ENCODE measurements at places on chromosomes 16 and 17. TPM values are rescaled to one million over a fixed set of nuclear protein-coding genes. Genes with fewer than 3 reads are reported as not detected.

Gene EVPL
- total RNA-seq: not detected

Gene B4GALNT2
- total RNA-seq: not detected

DNA sequence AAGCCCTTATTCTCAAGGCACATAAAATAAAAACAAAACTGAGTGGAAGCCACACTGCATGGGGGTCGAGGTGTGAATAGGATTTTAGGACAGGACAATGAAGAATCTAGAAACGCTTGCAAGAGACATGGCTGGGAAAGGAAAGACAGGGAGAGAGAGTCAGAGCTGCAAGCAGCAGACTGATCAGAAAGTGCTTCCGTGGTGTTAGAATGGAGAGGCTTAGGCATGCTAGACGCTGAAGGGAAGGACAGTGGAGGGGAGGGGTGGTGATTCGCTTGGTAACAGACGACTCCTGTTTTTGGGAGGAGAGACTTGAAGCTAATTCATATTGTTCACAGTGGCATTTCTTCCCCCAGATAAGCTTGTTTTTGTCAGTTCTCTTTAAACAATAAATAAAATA is 173.5 kb downstream of the AIPL1 start:
- no peak for DNase-seq

Gene SEZ6
- total RNA-seq: 0.52 TPM

DNA sequence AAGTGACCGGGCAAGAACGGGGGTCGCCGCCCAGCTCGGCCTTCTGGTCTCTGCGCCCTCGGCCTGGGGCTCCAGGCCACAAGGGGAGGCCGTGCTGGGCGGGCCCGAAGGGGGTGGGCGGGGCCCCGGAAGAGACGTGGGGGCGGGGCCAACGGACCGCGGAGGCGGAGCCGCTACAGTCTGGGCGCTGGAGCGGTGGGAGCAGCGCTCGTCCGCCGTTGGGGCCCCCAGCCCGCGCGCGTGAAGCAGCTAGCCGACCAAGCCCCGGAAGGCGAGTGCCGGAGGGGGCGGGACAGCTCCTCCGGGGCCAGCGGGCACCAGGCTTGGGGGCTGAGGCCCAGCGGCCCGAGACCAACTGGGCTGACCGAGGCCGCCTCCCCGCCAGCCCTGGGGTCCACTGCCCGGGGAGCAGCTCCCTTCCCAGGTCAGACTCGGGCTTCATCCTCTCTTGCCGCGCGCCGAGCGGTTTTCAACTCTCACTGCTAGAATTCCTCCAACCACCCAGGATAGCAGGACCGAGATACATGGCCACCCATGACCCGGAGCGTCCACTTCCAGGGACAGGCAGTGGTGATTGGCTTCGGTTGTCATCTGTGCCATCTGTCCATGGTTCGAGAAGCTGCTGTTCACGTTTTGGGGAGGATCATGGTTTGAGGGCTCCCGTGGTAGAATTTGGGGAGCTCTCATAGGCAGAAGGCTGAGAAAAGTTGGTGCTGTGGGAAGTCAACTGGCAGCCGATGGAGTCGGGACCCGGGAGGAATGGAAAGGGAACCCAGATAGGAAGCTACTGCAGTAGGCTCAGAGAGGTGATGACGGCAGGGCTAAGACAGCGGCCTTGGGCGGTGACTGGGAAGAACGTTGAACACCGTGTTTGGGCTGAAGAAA is 44.6 kb upstream of the LCMT1 start:
- DNase-seq: peak; percentile 35

DNA sequence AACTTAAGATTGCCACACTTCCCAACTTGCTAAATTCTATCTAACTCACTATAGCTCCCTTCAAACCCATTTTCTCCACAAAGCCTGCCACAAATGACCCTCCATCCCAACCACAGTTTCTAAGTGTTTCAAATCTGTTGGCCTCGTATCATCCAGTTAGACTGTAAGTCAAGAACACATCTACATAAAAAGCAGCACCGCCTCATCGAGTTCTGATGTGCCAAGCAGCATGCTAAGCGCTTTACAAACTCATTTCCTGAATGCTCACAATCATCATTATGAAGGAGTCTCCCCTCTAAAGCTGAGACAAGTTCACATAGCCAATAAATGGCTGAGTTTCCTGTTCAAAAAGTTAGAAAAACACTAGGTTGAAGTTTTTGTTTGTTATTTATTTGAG is 9.2 kb upstream of the ANKFY1 start:
- DNase-seq: no peak

DNA sequence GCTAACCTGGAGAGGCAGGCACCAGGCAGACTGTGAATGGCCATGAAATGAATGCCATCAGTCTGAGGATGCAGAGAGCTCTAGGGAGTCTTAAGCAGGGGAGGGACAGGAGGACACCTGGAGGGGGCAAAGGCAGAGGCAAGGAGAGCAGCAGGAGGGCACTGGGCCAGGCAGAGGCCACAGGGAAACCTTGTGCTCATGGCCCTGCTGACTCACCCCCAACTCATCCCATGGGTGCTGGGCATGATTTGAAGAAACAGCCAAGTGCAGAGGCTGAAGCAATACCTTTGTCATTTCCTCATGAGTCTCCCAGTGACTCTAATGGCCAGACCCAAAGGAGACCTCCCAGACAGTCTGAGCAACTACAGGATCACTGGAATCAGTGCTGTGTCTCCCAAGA is 141.4 kb downstream of the TMEM132E start:
- DNase-seq: peak; percentile 92

Gene FOXJ1
- not detected for total RNA-seq

GRCh38 chr17:72409405-72410002 is 288.7 kb downstream of the SOX9 start:
- DNase-seq: no peak

Gene TPSG1
- total RNA-seq: 4.3 TPM

Gene SOCS1
- total RNA-seq: not detected

Gene SLC46A1
- total RNA-seq: 2.5 TPM

Gene ABCA3
- 17.3 TPM for total RNA-seq

Gene TNFRSF12A
- total RNA-seq: 510 TPM

Gene CLEC10A
- total RNA-seq: not detected

DNA sequence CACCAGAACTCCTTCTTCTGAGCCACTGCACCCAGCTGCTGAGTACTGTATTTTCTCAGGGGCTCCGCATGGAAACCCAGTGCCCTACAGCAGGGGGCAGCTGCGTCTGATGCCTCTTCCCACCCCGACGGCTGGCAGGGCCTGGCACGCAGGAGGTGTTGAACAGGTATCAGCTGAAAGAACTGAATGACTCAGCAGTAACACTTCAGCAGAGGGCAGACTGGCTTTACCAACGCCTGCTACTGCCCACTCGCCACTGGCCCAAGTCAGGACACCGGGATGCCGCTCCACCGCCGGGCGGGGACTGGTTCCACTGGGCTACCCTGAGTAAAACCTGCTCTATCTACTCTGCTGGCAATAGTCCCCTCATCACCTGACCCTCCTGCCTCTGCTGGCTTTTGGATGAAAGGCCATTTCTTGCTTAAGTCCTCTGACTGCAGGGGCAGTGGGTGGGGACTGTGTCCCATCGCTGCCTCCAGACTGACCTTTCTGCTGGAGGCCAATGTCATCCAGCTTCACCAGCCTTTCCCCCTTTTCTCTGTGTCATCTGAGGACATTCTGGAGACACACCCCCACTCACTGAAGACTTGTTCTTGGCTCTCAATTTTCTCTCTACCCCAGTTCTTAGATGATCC is 100.4 kb upstream of the FA2H start:
- no peak for DNase-seq

Gene EVI2B
- 0.60 TPM for total RNA-seq

GRCh38 chr17:80837711-80838110 is 153.9 kb upstream of the CHMP6 start:
- no peak for DNase-seq

DNA sequence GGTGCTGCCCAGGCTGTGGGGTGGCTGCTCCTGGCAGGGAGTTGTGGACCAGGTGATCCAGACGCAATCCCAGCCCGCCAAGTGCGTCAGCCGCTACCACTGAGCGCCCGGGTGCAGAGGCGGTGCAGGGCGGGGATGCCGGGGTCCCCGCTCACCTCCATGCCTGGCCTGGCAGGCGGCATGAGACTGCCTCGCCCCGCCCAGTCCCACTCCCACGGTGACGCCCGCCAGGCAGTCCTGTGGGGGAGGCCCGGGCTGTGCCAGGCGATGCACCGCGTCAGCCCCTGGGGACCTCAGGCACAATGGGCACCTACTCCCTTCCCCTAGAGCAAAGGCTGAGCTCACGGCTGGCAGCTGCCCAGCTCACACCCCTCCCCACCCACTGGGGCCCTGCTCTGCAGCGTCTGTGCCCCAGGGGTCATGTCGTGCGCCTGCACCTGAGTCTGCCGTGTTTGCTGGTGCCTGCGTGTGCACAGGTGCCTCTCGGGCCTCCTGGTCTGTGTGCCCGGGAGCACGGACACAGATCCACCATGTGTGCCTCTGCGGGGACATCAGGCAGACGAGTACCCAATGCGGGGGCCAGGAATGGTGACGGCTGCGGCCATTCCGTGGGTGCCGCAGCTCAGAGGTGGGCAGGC is 5.3 kb downstream of the RPUSD1 start:
- DNase-seq: no peak

- DNase-seq: no peak
Measured at GRCh38 chr16:49112754-49113153, 168.9 kb downstream of the CBLN1 start.

Gene SLC9A5
- 0.03 TPM for total RNA-seq

GRCh38 chr16:29842732-29843346 is 20.2 kb downstream of the CDIPT start:
- DNase-seq: no peak

- DNase-seq: no peak
Measured at GRCh38 chr16:48622456-48623303, 12.7 kb upstream of the N4BP1 start.

Gene HSD11B2
- not detected for total RNA-seq

- DNase-seq: no peak
Measured at GRCh38 chr16:2273484-2273883, 5.6 kb upstream of the RNPS1 start.

Gene TNP2
- total RNA-seq: not detected

GRCh38 chr17:78185981-78186691 is 716 bp downstream of the TK1 start:
- DNase-seq: peak; percentile 71

Gene TBC1D3I
- total RNA-seq: 0.22 TPM

Gene TMEM204
- total RNA-seq: not detected

DNA sequence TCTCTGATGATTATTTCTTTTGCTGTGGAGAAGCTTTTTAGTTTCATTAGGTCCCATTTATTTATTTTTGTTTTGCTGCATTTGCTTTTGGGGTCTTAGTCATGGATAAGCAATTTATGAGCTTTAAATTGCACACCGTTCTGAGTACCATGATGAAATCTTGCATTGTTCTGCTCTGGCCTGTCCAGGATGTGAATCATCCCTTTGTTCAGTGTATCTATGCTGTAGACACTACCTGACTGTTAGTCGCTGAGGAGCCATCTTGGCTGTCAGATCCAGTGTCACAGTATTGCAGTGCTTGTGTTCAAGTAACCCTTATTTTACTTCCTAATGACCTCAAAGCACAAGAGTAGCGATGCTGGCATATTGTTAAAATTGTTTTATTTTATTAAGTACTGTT is 218.0 kb upstream of the CNTNAP4 start:
- DNase-seq: no peak

DNA sequence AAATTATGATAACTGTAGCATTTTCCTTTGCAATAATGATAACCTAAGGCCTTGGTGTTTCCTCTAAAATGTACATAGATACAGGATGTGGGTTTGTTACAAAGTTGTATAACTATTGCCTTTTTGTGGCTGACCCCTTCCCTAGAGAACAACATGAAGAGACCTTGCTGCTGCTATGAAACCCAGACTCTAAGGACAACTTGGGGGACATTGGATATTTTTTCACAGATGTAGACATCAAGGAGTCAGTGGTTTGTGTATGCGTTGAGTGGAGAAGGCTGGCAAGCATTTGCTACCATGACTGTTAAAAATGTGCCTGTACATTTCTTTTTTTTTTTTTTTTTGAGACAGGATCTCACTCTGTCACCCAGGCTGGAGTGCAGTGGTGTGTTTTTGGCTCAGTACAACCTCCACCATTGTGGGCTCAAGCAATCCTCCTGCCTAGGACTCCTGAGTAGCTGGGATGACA is 12.3 kb downstream of the HMOX2 start:
- DNase-seq: peak; percentile 36

Gene SPNS3
- total RNA-seq: 1.1 TPM

Gene OTOP3
- not detected for total RNA-seq

DNA sequence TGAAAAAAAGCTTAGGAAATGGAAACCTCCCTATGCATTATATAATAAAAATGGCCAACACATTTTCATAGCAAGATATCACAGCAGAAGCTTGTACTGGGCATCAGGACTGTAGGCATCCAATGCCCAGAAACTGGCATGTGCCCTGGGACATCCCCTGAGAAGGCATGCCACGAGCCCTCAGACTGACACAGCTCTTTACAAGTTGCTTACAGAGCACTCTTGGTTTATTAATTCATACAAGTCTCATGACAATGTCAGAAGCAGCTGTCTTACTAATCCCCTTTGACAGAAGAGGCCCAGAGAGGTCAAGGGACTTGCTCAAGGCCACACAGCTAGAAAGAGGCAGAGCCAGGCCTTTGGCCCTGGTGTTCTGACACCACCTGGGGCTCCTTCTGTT is 5.6 kb upstream of the CCL2 start:
- DNase-seq: no peak

Gene SLC7A6
- 16.4 TPM for total RNA-seq

DNA sequence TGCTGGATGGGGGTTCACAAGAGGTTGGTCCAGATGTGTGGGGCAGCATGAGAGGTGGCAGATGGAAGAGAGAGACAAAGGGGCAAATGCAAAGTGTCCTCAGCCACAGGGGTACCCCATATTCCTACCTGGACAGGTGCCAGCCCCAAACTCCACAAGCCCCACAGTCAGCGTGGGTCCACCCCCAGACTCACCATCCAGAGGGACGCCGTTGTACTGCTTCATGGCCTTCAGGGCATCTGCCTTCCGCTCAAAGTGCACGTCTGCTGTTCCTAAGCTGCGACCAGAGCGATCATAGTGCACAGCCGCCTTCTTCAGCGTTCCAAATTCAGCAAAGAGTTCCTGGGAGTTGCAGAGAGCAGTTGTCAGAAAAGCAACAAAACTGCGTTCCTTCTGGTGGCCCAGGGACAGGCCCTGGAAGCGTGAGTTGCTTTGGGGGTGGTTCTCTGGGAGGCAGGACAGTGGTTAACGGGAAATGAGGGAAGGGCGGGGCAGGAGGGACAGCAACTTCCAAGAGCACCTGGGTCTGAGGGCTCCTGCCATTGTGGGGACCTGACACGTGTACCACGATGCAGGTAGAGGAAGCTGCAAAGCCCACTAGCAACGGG is 2.3 kb downstream of the ALYREF start:
- no peak for DNase-seq

- DNase-seq: no peak
Measured at GRCh38 chr16:23514381-23515152, 4.3 kb upstream of the GGA2 start.

DNA sequence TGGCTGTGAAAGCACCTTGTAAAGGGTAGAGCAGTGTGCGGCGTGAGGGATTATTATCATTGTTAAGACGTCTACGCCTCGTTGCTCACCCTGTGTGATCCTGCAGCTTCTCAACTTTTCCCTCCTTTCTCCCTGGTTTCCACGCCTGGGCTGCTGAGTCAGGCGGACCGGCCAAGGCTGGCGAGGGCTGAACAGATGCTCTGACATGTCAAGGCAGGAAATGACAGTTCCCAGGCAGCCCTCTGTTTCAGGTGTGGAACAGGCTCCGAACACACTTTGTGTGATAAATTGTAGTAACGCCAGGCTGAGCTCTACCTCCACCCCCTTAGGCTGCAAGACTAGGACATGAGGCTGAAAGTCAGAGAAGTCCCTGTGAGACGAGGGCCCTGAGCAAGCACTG is 46.0 kb upstream of the TBX2 start:
- no peak for DNase-seq

GRCh38 chr17:289409-289808 is 63.2 kb downstream of the RPH3AL start:
- DNase-seq: no peak

All from A172 (cell line).